ENCODE measurements at places on chromosomes 2 and 18.

DNA sequence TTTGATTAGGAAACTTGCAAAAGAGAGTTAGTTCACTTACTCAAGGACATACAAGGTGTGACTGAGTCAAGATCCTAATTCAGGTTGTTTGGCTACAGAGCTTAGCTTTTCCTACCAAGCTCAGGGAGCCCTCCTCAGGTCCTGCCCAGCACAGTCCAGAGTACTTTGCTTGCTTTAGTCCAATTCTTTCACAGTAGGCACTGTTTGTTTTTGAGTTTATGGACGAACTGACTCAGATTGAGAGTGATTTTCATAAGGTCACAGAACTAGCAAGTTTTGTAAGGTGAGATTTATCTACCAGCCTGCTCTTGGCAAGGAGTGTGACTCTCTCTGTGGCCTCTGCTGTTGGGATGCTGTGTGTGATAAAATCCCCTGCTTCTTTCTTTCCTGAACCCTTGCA lies 310.5 kb downstream of the PTPRM start:
- no peak for DNase-seq

- DNase-seq = peak; percentile 75
These were observed 19.2 kb downstream of the NEURL3 start for GRCh38 chr2:96485751-96486651.

- DNase-seq = no peak
These were observed 16.1 kb downstream of the SUPT7L start for GRCh38 chr2:27647289-27647688.

DNA sequence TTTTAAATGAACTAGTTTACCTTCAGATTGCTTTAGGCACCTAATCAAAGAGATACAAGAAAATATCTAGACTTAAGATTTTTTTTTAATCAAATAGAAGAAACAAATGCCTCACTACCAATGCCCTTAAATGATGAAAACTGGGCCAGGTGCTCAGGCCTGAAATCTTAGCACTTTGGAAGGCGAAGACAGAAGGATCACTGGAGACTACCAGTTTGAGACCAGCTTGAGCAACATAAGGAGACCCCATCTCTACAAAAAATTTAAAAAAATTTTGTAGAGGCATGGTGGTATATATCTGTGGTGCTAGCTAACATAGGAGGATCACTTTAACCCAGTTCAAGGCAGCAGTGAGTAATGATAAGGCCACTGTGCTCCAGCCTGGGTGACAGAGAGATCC lies 675.1 kb downstream of the NRXN1 start:
- no peak for DNase-seq

- DNase-seq = no peak
These were observed 37.3 kb upstream of the SH3BP4 start for GRCh38 chr2:234914371-234915154.

DNA sequence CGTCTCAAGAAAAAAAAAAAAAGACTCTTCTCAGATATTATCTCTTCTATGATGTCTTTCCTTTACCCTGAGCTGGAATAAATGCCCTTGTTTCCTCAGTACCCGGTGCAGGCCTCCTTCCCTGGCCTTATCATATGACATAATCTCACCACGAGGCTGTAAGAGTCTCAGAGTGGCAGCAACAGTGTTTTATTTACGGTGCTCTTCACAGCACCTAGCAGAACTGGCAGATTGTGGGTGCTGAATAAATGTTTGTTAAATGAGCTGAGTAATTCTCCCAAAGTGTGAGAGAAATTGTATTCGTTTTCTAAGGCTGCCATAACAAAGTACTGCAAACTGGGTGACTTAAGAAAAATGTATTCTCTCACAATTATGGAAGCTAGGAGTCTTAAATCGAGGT lies 82.8 kb upstream of the CD28 start:
- DNase-seq = no peak

- DNase-seq = no peak
These were observed 242.7 kb downstream of the DPP10 start for GRCh38 chr2:114685102-114685501.

- no peak for DNase-seq
These were observed 27.2 kb downstream of the RTP5 start for GRCh38 chr2:241896746-241897201.

- no peak for DNase-seq
These were observed 256.4 kb downstream of the BCL2 start for GRCh38 chr18:63063171-63063570.

- no peak for DNase-seq
These were observed 89.1 kb upstream of the KLF7 start for GRCh38 chr2:207254591-207255464.

DNA sequence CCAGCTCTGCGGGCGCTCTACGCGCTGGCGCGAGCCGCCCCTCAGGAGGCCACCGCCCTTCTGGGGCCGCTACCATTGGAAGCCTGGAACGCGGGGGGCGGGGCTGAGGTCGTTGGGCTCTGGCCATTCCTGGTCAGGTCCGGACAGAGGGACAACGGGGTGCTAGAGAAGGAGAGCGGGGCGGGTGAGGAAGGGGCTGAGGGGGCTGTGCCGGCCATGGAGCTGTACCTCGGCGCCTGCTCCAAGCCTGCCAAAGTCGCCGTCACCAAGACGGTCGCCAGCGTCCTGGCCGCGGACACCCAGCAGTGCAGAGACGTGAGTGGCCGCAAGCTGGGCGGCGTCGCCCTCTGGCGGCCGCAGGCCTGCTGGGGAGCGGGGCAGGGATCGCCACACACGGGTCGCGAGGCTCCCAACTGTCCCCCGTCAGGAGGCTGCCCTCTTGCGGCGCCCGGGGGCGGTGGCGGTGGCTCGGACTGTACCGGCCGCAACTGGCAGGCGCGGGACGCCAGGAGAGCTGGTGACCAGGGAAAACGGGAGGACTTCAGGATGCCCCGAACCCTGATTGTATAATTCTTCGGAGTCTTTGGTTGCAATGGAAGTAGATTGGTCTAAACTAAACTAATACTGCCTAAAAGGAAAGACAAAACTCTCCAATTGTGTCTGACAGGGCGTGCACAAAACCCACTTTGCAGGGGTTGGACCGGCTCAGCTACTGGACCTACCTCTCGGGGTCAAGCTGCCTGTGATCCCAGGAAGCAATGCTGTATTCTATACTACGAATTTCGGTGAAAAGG lies at the start of gene FSIP2:
Gene FSIP2, plus strand, starts transcription at position 126 of the 794 bp plus-strand sequence. Its CDS starts 91 bp downstream, at position 217.
- peak; percentile 65 for DNase-seq

GRCh38 chr2:231039821-231040364 lies 2.6 kb downstream of the C2orf72 start:
- DNase-seq = no peak

- DNase-seq = no peak
These were observed 84.0 kb downstream of the ACTR2 start for GRCh38 chr2:65311596-65311995.

DNA sequence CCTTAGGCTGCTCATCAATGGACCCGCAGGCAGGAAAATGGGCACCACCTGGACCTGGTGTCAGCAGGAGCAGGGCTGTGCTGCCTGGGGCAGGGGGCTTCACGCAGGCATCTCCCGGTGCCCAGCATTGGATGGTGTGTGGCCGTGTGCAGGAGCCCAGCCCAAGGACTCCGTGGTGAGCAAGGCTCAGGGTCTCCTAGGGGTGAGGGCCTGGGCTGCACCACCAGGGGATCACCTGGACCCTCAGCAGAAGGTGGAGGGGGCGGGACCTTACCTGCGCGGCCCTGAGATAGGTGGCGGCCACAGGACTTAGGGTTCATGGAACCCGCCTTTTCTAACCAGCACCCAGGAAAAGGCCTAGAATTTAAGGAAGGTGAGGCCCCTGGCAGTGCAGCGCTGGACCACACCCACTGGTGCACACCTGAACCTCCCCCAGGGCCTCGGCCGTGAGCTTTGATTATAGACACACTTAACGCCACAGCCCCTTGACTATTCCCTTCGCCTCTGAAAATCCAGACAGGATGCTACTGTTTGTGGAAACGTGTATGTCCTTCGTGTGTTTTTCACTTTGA lies 89.0 kb downstream of the TMEM18 start:
- DNase-seq = no peak

DNA sequence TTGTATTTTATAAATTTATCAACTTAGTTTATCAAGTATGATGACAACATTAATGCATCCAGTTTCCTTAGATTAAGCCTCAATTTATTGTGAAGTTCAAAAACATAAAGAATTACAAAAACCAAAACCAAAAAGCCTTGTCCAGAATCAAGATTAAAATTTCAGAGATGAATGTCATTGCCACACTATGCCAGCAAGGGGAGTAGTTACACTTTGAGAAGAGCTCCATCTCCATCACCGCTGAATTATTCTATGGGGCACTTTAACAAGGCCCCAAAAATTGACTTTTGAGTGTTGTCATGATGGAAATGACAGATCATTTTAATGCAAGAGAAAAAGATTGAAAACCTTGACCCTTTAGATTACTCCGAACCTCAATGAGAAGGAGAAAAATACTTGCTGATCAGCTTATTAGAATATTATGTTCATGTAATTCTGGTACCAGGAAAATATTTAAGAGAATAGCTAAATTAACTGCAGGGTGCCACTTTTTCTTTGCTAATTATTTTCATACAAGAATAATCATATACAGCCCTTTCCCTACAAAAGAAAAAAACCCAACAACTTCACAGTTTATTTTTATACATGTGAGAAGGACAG lies 152.5 kb upstream of the AQP4 start:
- no peak for DNase-seq

DNA sequence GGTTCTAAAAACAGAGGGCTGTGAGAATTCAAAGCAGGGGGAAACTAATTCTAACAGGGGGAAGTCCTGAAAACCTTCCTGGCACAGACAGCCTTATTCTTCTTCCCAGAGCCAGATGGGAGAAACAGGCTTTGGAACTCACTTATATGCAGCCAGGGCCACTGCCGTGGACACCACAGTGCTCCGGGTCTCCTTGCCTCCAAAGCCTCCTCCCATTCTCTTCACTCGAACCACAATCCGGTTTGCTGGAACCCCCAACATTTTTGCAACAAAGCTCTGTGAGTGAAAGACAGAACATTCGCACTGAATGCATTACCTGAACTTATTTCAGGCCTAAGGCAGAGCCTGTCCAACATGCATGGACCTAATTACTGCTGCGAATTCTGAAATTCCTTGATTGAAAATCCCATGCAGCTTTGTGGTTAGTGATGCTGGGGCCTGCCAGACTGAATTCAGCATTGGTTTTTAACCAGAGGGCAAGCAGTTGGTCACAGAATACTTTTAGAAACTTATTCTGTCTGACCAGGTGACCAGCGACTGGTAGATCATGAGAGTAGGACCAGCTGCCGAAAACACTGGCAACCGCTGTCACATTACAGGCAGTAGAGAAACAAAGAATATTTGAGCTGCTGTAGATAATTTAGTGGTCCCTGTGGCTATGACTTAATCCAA lies 48.6 kb downstream of the XDH start:
- DNase-seq = no peak

- DNase-seq = no peak
These were observed 2.7 kb upstream of the ZC3H8 start for GRCh38 chr2:112257575-112257974.

DNA sequence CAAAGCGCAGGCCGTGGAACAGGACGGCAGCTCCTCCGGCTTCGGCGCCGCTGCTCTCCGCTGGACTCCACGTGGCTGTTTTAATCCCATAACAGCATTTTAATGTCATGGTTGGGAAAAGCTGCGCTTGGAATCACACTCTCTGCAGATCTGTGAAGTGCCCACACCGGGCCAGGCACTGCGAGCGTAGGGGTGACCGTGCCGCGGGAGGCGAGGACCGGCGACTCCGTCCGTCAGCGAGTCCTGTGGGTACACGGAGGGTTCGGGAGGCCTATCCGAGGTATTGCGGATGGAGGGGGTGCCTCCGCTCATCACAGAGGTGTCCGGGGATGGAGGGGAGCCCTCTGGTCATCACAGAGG lies 198.0 kb upstream of the SALL3 start:
- DNase-seq = peak; percentile 35

- DNase-seq = no peak
These were observed 280.6 kb upstream of the PARD3B start for GRCh38 chr2:204264621-204265140.
